ENCODE measurements at places on chromosomes 16 and 17. TPM values are rescaled to one million over a fixed set of nuclear protein-coding genes. Genes with fewer than 3 reads are reported as not detected.

Gene NPIPB6
- 10.5 TPM for total RNA-seq

Gene WNT9B
- not detected for total RNA-seq

Gene TBC1D3
- total RNA-seq: not detected

Gene C17orf50
- total RNA-seq: not detected

Gene KRT31
- not detected for total RNA-seq

Gene HBQ1
- not detected for total RNA-seq

Gene SLC35G6
- total RNA-seq: not detected

Gene CSH2
- total RNA-seq: not detected

Gene ICAM2
- 33.7 TPM for total RNA-seq

Gene PDPK1
- 44.6 TPM for total RNA-seq

Gene CAVIN1
- 176 TPM for total RNA-seq

Gene CCL16
- not detected for total RNA-seq

Gene SBK1
- 6.8 TPM for total RNA-seq

Gene CD300LB
- not detected for total RNA-seq
